ENCODE measurements at places on chromosomes 3 and 15. TPM values are rescaled to one million over a fixed set of nuclear protein-coding genes. Genes with fewer than 3 reads are reported as not detected.

The HTR3E gene
- not detected for polyA plus RNA-seq

The DUOXA2 gene
- polyA plus RNA-seq = not detected

The KCNAB1 gene
- polyA plus RNA-seq = 0.13 TPM

The TRPM7 gene
- polyA plus RNA-seq = 9.4 TPM

All from CD4-positive, CD25-positive, alpha-beta regulatory T cell (primary cell).